ENCODE measurements at places on chromosomes 11 and 22.

DNA sequence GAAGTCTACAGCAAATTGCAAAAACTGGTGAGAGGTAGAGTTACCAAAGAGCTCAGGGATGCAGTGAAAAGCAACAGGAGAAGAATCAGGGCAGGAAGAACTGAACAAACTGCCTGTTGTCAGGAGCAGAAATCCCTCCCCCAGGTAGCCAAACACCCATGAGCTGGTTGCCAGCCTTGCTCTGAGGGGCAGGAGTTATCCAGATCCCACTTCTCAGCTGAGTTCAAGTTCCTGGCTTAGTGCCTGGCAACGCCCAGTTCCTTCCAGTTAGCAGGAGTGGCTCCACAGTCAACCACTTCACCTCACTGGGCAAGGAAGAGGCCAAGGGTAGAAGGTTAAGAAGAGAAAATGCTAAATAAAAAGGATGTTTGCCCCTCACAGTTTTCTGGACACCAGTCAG, 1.9 kb upstream of the MPZL2 start:
- DNase-seq = no peak

GRCh38 chr11:33695051-33695566, 5.5 kb downstream of the C11orf91 start:
- no peak for DNase-seq

- DNase-seq = no peak
Observed at GRCh38 chr11:65310215-65310614, 4.5 kb upstream of the CDC42EP2 start.

- no peak for DNase-seq
Observed at GRCh38 chr11:90294091-90294490, 71.2 kb upstream of the CHORDC1 start.

DNA sequence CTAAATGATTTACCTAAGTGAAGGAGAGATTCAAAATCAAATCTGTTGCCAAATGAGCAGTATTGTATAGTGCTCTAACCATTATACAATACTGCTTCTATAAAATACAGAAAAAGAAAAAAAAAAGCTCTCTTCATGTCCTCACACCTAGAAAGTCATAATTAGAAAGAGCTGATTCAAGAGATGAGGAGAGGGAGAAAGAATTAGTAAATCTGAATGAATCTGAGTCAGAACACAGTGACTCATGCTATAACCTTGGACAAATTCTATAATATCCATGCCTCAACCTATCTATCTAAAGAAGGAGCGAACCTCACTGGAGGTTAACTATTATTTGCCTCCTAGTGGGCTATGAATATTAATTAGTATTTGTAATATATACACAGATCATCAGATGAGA, 29.4 kb downstream of the AMBRA1 start:
- DNase-seq = no peak

GRCh38 chr11:16778876-16779275, 40.4 kb downstream of the C11orf58 start:
- DNase-seq = no peak

GRCh38 chr22:44325718-44326490, 13.2 kb upstream of the SHISAL1 start:
- DNase-seq = no peak

- no peak for DNase-seq
Observed at GRCh38 chr11:62497132-62497801, 49.3 kb downstream of the AHNAK start.

DNA sequence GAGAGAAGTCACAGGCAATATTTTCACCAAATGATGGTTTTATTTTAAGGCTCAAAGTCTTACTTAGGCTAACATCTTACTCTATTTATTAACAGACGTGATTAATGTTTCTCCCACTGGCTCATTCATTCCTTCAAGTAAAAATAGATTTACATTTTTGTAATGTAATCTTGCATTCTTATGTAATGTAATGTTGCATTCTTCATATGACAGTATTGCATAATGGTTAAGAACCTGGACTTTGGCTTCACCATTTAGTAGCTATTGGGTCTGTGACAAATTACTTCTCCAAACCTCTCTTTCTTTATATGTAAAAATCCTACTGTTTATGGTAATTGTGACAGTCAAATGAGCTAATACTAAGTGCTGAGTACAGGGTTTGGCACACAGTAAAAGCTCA, 3.3 kb upstream of the DIXDC1 start:
- DNase-seq = no peak

DNA sequence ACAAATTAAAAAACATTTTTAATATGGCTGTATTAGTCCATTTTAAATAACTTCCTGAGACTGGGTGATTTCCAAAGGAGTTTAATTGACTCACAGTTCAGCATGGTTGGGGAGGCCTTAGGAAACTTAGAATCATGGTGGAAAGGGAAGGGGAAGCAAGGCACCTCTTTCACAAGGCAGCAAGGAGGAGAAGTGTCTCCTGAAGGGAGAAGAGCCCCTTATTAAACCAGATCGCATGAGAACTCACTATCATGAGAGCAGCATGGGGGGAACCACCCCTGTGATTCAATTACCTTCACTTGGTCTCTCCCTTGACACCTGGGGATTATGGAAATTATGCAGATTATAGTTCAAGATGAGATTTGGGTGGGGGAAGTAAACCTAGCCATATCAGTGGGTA, 488.6 kb downstream of the ETS1 start:
- no peak for DNase-seq

- DNase-seq = no peak
Observed at GRCh38 chr11:66330931-66331330, 5.3 kb downstream of the RIN1 start.

DNA sequence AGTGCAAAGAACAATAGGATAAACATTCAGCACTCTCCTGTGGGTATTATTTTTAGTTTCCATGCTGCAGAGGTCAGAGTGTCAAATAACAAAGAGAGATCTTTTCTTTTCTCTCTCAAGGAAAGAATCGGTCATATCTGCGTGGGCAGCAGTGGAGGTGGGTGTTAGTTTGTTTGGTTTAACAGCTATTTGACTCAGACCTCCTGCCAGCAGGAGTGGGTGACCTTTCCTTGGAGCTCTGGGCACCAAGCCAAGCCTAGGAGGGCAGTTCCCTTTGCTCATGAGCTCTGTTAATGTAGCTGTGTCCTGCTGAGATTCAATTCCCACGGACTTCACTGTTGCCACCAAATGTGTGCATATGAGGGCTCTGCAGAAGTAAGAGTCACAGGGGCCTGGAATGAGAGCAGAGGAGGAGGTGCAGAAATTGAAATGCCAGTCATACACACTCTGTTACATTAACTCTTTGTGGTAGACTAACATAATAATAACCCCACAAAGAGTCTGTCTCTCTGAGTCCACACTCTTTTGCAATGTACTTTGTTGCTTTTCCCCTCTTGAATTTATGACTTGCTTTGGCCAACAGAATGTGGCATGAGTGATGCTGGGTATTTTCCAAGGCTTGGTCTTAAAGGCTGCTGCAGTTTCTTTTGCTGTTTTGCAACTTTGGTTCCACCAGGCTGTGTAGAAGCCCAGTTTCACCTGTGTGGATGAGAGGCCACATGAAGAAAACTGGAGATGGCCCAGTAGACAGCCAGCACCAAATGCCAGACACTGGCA, 76.0 kb upstream of the GRK3 start:
- peak; percentile 57 for DNase-seq

DNA sequence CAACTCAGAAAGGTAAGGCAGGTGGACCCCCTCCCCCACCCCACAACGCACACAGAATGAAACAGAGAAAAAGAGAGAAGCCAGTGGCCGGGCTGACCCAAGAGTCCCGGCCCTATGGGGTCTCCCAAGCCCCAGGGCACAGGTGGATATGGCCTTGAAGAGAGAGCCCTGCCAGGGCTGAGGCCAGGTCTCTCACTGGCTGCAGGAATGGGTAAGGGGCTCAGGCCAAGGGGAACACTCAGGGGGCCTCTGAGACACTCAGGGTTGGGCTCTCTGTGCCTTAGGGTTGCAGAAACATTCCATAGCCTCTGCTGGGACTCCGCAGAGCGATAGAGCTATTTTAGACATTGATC, 98.0 kb downstream of the PDE2A start:
- DNase-seq = no peak

GRCh38 chr11:61535998-61536675, 27.6 kb downstream of the LRRC10B start:
- DNase-seq = no peak

GRCh38 chr11:117232092-117232878, at the start of gene RNF214:
Gene RNF214 (plus strand): TSS chr11:117232671. CDS start chr11:117234273, 1,602 bp downstream.
- peak; percentile 51 for DNase-seq

- DNase-seq = no peak
Observed at GRCh38 chr22:40116496-40117200, 61.1 kb upstream of the TNRC6B start.

DNA sequence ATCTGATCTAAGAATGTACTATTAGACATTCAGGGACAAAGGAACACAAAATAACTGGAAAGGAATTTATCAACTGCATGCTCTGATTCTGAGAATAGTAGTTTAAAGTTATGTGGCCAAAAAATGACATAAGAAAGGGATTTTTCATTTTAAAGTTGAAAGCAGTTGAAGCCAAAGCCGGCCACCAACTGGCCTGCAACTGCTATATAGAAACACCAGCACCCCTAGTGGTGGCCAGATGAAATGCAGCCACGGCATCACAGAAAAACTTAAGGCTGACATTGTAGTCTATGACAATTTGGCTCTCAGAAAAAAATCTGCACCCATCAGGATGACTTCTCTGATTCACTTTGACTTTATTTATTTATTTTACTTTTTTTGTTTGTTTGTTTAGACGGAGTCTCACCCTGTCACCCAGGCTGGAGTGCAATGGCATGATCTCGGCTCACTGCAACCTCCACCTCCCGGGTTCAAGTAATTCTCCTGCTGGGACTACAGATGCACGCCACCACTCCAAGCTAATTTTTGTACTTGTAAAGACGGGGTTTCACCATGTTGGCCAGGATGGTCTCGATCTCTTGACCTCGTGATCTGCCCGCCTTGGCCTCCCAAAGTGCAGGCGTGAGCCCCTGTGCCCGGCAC, 59.2 kb downstream of the SLC35F2 start:
- DNase-seq = peak; percentile 16

- no peak for DNase-seq
Observed at GRCh38 chr22:24033731-24034130, 22.6 kb downstream of the CABIN1 start.

DNA sequence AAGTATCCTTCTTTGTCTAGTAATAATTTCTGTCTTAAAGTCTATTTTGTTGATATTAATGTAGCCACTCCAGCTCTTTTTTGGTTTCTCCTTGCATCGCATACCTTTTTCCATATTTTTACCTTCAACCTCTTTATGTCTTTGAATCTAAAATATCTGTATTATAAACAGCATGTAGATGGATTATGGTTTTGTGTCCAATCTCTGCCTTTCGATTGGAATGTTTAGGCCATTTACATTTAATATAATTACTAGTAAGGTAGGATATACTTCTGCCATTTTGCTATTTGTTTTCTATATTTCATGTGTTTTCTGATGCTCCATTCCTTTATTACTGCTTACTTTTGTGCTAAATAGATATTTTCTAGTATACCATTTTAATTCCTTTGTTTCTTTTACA, 39.5 kb downstream of the TMPRSS5 start:
- no peak for DNase-seq

GRCh38 chr22:43798492-43798891, 13.6 kb downstream of the EFCAB6 start:
- no peak for DNase-seq

DNA sequence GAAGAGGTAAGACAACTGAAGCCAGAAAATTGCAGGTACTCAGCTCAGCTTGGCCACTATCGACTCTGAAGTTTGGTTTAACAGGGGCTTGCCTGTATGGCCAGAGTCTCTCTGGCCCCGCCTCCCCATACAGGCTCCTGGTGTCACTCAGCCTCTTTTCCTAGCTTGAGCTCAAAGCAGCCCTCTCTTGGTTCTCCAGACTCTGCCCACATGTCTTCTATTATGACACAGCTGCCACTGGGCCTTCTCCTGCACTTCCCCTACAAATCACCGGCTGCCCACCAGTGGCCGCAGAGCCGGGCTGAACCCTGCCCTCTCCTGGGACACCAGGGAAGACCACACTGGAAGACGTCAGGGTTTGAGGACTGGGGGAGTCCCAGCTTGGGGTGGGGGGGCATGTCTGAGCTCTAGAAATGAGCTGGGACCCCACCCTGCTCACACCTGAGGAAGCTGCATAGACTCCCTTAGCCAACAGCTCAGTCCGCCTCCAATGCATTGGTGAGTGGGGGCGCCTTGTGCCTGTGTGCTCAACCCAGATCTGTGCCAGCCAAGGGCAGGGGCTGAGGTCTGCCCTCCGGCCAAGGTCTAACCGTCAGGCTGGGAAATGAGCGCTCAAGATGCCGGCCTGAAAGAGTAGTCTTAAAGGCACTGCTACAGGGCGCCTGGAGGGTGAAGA, 94.4 kb upstream of the LMO1 start:
- no peak for DNase-seq

DNA sequence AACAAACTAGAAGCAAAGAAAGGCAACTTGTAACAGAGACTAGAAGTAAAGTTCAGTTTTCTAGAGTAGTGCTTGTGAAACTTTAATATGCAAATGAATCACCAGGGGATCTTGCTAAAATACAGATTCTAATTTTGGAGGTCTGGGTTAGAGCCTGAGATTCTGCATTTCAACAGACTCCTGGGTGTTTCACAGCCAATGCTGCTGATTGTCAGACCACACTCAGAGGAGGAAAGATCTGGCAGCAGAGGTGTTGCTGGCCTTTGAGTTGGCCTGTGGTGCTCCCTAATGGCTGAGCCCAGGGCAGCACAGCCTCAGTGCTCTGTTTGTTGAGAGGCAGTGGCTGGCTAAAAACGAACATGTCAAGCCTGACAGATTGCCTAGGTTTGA, 5.4 kb downstream of the CRY2 start:
- no peak for DNase-seq

GRCh38 chr11:17813391-17814059, 78.9 kb downstream of the KCNC1 start:
- DNase-seq = no peak

DNA sequence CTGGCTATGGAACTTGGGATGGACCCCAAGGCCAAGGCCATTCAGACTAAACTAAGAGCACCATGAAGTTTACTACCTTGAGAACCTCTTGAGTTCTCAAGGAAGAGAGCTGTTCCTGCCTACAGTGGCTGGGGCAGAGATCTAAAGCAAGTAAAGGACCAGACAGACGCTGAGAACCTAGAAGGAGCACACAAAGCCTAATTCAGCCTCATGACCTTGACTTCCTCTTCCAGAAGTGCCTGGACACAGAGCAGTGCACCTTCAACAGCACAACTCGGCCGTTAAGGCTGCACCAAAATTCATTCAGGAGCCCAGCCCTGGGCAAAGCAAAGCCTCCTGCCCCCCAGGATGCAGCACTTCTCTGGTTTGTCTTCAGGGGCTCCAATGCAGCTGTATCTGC, 82.9 kb upstream of the AKIP1 start:
- DNase-seq = no peak

GRCh38 chr11:126830216-126830806, 170.3 kb downstream of the KIRREL3 start:
- DNase-seq = no peak

DNA sequence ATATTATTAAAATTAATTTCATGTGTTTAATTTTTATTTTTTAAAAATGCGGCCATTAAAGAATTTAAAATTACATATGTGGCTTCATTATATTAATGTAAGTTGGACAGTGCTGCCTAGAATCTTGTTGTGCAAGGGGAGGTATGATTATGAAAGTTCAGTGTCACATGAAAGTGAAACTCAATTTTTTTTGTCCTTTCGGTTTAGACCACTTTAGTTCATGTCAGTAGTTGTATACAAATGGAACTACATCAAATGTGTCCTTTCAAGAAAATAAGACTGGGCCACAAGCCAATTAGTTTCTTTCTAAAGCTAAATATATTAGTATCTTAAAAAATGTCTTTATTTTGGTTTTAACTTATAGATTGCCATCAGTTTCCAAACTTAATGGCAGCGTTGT, 35.7 kb downstream of the TBCEL start:
- no peak for DNase-seq
